Upper lobe of right lung (tissue), 1 donor: ENCODE measurements at places on chromosomes 11 and 22.

- H3K4me1 ChIP-seq: peaks cover 13% of the 10 kb centered on the region
- no peaks in the 10 kb centered on the region for H3K36me3 ChIP-seq
- no peak for DNase-seq
- no peak overlapping the region for H3K4me3 ChIP-seq
- peak overlapping the region; percentile 7 for H3K27ac ChIP-seq
Observed at GRCh38 chr11:121450401-121450800, 1.7 kb upstream of the SORL1 start.

DNA sequence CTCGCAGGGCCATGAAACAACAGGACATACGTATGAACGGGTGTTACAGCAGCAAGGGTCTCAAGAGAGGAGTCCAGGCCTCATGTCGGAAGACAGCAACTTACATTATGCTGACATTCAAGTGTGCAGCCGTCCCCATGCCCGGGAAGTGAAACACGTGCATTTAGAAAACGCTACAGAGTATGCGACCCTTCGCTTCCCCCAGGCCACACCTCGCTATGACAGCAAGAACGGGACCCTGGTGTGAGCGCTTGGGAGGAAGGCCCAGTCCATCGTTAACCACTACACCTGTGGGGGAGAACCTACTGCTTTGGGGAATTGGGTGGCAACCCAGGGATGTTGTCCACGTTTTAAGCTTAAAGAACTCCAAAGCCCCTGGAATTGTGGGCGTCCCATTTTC, 7.2 kb downstream of the C11orf52 start:
- no peak overlapping the region for H3K4me3 ChIP-seq
- H3K27me3 ChIP-seq: no peaks in the 10 kb centered on the region
- H3K36me3 ChIP-seq: no peaks in the 10 kb centered on the region
- peak overlapping the region; percentile 87 for H3K27ac ChIP-seq
- no peak for DNase-seq
- peaks cover 28% of the 10 kb centered on the region for H3K4me1 ChIP-seq

DNA sequence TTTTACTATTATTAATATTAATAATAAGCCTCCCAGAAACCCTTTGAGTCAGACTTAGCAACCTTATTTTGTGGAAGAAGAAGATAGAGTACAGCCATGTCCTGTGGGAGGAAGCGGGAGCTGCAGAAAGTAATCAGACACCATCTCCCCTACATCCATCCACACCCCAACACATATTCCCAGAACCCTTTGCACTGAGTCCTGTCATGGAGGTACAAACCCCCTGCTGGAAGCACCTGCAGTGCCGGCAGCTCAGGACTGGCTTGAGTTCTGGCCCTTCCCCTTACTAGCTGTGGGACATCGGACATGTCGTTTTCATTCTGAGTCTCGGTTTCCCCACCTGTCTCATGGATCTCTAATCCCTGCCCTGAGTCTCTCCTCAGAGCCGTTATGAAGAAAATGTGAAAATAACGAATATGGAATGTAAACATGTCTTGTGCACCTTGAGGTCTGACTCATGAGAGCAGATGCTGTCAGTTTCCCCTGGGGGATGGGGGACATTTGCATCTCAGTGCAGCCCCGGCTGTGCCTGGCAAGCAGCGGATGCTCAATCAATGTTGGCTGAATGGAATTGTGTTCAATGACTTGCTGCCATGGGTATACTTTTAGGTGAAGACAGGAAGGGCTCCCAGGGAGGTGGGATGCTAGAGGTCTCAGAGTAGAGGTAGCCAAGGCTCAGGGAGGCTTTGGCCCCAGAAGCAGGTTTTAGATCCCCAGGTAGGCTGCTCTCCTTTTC, 45.4 kb downstream of the TP53I11 start:
- no peak overlapping the region for H3K27ac ChIP-seq
- no peaks in the 10 kb centered on the region for H3K4me1 ChIP-seq
- H3K27me3 ChIP-seq: no peaks in the 10 kb centered on the region
- no peak overlapping the region for H3K4me3 ChIP-seq
- no peaks in the 10 kb centered on the region for H3K36me3 ChIP-seq

DNA sequence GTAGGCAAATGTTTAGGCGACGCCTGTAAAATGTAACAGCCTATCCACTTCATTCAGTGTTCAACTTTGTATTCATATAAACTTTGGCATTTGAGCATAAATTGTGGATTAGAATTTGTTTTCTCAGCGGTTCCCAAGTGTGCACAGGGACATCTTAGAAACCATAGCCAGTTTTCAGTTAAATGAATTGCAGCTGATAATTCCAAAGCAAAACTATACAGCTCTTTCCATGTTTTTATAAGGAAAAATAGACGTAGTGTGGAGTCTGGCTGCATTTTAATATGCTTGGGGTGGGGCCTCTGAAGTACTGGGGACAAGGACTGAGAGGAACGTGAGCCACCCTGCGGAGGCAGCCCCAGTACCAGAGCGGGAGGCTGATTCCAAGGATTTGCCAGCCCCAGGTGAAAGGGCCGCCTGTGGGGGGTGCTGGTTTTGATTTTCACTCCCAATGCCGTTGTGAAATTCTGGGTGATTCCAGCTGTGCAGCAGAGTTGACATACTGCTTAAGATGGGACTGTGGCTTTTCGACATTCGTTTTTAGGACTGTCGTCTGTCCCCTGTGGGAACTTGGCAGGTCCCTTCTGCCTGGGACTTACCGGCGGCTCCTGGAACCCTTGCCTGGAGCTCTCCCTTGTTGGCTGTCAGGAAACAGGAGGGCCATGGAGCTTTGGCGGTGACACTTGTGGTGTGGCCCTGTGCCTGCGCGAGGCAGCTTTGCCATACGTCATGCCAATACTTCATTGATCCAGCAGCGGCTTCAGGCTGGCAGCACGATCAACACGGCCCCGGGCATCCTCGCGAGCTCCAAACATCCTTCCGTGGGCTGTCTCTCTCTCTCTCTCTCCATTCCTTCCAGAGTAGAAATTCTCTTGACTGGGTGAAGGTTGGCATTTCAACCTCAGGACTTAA, 370.9 kb downstream of the TBC1D22A start:
- no peak overlapping the region for H3K4me3 ChIP-seq
- DNase-seq: no peak
- no peak overlapping the region for H3K27ac ChIP-seq
- no peaks in the 10 kb centered on the region for H3K4me1 ChIP-seq

DNA sequence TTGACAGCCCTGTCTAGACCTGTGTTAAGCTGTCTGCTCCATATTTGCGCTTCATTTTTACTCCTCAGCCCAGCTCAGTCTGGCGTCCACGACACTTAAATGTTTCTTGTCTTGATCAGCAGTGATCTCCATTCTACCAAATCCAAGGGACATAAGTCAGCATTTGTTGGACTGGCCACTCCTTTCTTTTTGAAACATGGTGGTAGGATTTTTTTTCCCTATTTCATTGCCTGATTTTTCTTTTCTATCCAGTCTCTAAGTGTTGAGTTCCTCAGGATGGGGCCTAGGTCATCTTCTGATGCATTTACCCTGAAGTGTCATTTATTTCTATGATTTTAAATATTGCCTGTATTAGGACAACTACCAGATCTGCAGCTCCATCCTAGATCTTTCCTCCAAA, 873 bp downstream of the NCAPH2 start:
- H3K4me1 ChIP-seq: peaks cover 21% of the 10 kb centered on the region
- no peaks in the 10 kb centered on the region for H3K27me3 ChIP-seq
- peak overlapping the region; percentile 79 for H3K4me3 ChIP-seq

DNA sequence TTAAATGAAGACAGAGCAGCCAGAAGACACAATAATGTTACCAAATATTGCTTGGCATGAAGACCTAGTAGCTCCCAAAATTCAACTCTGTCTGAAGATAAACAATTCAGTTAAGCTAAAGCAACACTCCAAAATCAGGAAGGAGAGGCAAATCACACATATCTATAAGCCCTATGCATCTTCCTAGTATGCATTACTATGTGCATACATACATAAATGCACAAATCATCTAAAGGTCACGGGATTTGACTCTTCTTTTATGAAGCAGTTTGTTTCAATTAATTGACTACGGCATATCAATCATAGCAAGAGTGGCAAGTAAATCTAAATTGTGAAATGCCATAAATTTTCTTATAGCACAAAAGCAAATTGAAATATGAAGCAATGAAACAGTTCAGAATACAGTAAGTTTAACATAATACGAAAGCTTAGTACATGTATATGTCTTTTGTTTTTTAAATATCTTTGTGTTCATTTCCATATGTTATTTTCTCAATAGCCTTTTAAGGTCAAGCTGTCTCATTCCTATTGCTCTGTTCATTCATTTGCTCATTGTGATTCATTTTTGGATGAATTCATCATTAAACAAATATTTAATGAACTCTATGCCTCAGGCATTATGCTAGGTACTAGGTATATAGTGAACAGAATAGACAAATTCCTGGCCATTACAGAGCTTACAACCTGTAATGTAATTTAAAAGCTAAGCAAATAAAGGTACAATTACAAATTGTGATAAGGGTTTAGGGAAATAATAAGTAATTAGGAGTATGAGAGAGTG, 540.5 kb downstream of the DLG2 start:
- no peaks in the 10 kb centered on the region for H3K36me3 ChIP-seq
- no peaks in the 10 kb centered on the region for H3K4me1 ChIP-seq
- H3K27ac ChIP-seq: no peak overlapping the region
- H3K4me3 ChIP-seq: no peak overlapping the region

DNA sequence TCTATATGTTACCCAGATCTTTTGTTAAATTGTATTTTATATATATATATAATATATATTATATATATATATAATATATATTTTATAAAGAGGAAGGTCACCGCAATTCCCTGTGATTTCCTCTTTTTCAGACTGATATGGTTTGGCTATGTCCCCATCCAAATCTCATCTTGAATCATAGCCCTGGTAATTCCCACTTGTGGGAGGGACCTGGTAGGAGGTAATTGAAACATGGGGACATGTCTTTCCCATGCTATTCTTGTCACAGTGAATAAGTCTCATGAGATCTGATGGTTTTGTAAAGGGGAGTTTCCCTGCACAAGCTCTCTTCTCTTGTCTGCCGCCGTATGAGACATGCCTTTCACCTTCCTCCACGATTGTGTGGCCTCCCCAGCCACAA, 157.6 kb downstream of the RAB38 start:
- H3K4me1 ChIP-seq: no peaks in the 10 kb centered on the region
- H3K4me3 ChIP-seq: no peak overlapping the region
- H3K27ac ChIP-seq: no peak overlapping the region
- H3K27me3 ChIP-seq: no peaks in the 10 kb centered on the region

- no peaks in the 10 kb centered on the region for H3K36me3 ChIP-seq
- peaks cover 42% of the 10 kb centered on the region for H3K4me1 ChIP-seq
- H3K27ac ChIP-seq: peak overlapping the region; percentile 68
- DNase-seq: no peak
Observed at GRCh38 chr11:46339816-46340215, 7.4 kb upstream of the DGKZ start.

- H3K4me1 ChIP-seq: no peaks in the 10 kb centered on the region
- no peak overlapping the region for H3K4me3 ChIP-seq
- H3K27ac ChIP-seq: no peak overlapping the region
- no peaks in the 10 kb centered on the region for H3K27me3 ChIP-seq
- no peak for DNase-seq
- no peaks in the 10 kb centered on the region for H3K36me3 ChIP-seq
Observed at GRCh38 chr11:15361316-15361715, 246.6 kb downstream of the INSC start.

DNA sequence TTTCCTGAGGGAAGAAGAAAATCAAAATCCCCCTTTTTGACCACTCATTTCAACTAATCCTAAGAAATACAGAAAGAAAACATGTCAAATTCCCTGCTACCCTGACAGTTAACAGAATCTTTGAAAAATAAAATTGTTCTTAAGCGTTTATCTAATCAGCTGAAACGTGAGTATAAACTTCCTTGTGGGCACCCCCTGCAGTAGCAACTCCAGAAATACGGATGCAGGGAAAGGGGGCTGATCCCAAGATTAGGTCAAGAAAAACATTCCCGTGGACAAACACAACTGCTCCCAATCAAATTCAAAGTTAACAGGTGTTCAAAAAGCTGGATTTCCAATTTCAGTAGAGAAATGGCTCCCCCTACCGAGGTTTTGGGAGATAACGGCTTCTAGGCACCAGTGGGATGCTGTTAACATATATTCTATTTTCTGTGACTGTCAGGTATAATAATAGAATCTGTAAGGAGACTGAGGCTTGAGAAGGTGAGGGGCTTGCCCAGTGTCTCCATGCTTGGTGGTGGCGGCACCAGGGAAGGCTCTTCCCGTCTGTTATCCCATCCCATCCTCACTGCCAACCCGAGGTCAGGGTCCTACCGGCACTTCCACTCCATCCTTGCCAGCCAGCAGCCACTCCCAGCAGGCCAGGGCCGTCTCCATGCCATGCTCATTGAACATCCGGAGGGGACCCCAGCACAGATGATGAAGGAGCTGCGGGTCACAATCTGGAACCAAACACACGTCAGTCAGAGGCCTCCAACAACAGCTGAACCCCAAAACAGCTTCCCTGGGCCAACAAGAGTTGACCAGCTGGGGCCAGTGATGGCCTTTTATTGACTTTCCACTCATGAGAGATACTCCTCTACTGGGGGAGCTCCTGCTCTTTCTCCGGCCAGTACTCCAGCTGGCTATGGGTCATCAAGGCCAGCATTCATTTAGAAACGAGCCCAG, 32.0 kb upstream of the SERPIND1 start:
- no peak overlapping the region for H3K27ac ChIP-seq
- H3K4me3 ChIP-seq: no peak overlapping the region
- H3K36me3 ChIP-seq: peaks cover 56% of the 10 kb centered on the region
- H3K27me3 ChIP-seq: no peaks in the 10 kb centered on the region
- no peak for DNase-seq
- no peaks in the 10 kb centered on the region for H3K4me1 ChIP-seq

DNA sequence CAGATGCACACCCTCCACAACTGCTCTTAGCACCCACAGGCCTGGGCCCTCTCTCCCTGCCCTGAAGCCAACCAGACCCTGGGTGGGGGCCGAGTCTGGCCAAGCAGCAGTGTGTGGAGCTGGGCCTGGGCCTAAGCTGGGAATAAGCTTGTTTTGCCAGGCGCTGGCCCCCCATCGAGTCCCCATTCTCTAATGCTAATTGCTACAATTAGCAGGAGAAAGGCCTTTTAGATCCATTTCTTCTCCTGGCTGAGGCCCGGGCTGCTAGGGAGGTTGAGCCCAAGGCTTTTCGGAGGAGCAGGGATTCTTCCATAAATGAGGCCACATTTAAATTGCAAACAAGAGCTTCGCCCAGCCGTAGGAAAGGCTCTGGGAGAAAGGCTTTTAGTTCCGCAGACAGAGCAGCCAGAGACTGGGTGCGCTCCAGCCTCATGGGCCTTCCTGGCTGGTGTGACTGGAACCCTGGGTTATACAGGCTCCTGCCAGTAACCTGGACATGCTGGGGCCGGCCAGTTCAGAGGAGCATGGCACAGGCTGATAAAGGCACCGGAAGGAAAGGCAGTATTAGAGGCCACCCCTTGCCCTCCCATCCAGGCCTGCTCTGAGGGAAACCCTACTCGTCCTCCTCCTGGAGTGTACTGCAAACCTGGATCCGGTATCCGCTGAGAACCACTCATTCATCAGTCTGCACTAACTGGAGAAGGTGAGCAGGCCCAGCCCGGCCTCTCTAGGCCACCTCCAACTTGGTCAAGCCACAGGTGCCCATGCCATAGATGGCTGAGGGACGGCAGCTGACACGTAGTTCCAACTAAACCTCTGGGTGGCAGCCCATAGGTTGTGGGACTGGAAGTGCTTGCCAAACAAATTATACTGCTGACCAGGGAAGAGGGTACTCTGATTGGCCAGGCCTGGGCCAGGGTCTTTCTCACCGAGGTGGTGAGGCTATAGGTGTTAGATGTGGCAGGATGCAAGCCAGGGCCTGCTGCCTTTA, 6.2 kb downstream of the KCNQ1OT1 start:
- H3K36me3 ChIP-seq: no peaks in the 10 kb centered on the region
- no peak overlapping the region for H3K4me3 ChIP-seq
- peaks cover 22% of the 10 kb centered on the region for H3K4me1 ChIP-seq
- peak overlapping the region; percentile 30 for H3K27ac ChIP-seq
- no peaks in the 10 kb centered on the region for H3K27me3 ChIP-seq

GRCh38 chr11:118878163-118878563, 5.5 kb upstream of the CXCR5 start:
- no peaks in the 10 kb centered on the region for H3K36me3 ChIP-seq
- H3K4me3 ChIP-seq: no peak overlapping the region
- DNase-seq: no peak
- peaks cover 5% of the 10 kb centered on the region for H3K4me1 ChIP-seq
- no peak overlapping the region for H3K27ac ChIP-seq
